ENCODE measurements at places on chromosomes 1 and 21.

- no peak for DNase-seq
These were observed 29.8 kb upstream of the NFIA start for GRCh38 chr1:61052395-61053225.

DNA sequence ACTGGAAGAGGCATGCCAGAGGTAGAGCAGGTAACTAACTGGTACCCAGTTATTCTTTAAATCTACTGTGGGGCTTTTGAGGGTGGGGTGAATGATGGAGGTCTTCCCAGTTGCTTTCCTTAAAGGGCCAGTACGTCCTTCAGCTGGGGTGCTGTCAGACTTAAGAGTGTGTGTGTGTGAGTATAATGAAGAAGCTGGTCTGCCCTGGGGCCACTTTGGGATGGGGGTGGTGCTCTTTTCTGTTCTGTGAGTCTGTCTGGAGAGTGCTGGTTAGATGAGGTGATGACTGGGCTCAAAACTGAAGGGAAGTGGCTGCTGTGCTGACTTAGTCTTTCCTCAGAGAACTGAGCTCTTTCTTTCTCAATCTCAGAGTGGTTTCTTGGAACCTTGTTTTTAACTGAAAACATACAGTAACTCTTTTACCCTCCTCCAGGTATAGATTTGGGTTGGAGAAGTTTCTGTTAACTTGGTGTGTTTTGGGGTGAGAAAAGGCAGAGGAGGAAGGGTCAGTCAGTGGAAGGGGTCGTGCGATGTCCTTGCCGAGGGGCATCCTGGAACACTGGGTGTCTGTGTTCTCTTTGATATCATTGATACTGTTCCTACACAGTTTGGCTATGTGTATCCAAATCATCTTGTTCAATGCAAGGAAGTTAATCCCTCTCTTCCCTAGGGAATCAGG lies 746 bp downstream of the MACF1 start:
- DNase-seq, result peak; percentile 75

GRCh38 chr1:119924948-119925898 lies 28.9 kb upstream of the ADAM30 start:
- DNase-seq, result no peak

- DNase-seq, result no peak
These were observed 1.0 kb downstream of the F11R start for GRCh38 chr1:161019751-161020495.

- DNase-seq, result no peak
These were observed 147.3 kb downstream of the CLIC6 start for GRCh38 chr21:34815831-34816705.

DNA sequence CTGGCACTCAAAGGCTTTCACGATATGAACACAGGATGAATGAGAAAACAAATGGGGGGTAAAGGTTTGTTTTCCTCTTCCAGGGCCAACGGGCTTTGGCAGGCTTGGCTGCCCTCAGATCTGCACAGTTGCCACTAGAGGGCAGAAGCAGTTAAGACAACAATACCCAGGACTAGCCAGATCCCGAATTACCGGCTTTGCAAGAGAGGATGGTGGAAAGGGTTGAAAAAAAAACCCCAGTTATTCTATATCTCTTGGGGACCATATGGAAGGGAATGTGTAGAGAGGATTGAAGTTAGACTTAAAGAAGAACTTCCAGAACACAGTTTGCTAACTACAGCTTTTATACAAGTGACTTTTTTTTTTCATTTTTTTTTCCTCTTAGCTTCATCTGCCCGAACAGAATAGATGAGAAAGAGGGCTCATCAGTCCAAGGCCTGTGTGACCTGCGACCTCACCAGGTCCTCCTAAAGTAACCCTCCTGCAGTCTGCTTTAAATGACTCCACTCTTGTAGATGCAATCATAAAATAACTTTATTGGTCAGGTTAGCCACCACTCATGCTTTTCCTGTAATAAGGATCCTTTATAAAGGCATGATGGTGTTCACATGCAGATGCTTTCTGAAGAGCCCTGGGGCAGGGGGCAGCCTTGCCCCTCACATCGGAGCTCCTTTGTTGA lies 10.7 kb downstream of the FMOD start:
- peak; percentile 78 for DNase-seq

DNA sequence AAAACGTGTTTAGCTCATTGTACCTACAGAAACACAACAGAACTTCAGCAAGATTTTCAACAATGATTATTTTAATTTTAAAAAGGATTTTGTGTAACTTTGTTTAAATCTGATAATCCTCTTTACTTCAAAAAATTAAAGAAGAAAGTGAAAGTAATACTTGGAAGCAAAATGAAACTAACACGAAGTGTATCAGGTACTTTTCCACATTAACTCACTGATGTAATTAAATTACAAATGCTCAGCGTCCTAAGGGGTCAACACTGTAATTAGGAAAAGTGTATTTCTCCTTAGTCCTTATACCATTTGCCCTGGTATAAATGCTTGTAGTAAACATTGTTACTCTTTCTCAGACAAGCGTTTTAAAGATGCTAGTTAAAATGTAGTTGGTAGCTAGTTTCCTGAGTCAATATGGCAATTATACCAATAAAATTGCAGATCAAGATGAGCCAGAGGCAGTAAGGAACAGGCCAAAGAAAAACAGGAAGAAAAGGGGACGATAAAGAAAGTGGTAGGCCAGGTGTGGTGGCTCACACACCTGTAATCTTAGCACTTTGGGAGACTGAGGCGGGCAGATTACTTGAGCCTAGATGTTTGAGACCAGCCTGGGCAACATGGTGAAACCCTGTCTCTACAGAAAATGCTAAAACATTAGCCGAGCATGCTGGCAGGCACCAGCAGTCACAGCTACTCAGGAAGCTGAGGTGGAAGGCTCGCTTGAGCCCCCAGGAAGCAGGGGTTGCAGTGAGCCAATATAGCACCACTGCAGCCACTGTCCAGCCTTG lies 553.0 kb downstream of the SMYD3 start:
- peak; percentile 21 for DNase-seq

- DNase-seq, result no peak
These were observed 18.7 kb upstream of the GOLT1A start for GRCh38 chr1:204232526-204232925.

DNA sequence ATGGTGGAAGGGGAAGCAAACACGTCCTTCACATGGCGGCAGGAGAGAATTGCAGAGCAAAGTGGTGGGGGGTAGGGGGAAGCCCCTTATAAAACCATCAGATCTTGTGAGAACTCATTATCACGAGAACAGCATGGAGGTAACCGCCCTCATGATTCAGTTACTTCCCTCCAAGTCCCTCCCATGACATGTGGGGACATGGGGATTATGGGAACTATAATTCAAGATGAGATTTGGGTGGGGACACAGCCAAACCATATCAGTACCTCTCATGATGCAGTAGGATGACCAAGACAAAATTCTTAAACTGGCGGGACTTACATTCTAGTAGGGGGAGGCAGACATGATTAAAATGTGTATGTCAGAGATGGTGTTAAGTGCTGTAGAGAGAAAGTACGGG lies 38.8 kb downstream of the WNT4 start:
- no peak for DNase-seq

DNA sequence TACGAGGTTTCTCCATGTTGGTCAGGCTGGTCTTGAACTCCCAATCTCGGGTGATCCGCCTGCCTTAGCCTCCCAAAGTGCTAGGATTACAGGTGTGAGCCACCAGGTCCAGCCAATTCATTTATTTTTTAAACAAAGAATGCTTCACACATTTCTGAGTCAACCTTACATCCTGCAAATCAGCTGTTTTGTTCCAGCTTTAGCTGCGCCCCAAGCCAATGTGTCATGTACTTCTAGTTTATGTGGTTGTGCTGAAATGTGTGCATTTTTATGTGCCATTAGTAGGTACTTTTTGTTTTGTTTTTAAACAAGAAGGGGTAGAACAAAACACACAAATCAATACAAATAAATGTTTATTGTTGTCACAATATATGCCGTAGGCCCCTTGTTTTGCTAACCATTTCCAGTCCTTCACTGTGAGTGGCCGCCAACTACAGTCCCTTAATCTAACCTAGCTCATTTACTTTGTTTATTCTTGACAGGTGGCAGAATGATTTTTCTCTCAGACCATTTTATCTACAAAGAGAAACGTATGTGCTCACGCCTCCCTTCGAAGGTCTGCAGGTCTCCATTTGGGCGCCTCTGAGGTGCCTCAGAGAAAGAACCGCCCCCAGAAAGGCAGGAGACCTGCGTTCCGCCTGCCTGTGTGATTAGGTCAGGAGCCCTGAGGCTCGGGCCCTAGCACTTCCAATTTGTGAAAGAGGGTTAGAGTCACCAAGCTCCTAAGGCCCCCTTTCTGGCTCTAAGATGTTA lies 2.8 kb upstream of the CASQ2 start:
- no peak for DNase-seq

- DNase-seq, result no peak
These were observed 144.7 kb downstream of the PCBP3 start for GRCh38 chr21:45788198-45788597.

DNA sequence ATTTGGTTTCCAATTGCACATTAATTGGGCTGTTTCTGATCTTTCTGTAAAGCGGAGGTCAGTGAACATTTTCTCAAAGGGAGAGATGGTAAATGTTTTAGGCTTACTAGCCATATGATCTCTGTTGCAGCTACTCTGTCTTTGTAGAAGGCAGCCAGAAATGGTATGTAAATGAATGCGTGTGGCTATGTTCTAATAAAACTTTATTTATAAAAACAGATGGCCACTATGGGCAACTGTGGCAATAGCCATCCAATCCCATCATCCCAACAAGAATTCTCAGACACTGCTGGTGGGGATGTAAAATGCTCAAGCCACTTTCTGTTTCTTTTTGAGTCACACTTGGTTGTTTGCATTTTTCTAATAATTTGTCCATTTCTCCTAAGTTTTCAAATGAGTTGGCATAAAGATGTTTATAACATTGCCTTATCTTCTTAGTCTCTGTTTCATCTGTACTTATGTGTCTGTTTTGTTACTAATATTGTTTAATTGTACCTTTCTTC lies 448.8 kb upstream of the VAMP3 start:
- DNase-seq, result no peak

DNA sequence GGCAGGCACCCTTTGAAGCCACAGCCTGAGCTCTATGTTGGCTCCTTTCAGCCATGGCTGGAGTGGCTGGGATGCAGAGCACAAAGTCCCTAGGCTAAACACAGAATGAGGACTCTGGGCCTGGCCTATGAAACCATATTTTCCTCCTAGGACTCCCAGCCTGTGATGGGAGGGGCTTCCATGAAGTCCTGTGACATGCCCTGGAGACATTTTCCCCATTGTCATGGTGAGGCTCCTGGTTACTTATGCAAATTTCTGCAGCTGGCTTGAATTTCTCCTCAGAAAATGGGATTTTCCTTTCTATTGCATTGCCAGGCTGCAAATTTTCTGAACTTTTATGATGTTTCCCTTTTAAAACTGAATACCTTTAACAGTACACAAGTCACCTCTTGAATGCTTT lies 61.3 kb downstream of the VCAM1 start:
- no peak for DNase-seq

- DNase-seq, result peak; percentile 69
These were observed 36.6 kb downstream of the RABIF start for GRCh38 chr1:202852163-202852904.

DNA sequence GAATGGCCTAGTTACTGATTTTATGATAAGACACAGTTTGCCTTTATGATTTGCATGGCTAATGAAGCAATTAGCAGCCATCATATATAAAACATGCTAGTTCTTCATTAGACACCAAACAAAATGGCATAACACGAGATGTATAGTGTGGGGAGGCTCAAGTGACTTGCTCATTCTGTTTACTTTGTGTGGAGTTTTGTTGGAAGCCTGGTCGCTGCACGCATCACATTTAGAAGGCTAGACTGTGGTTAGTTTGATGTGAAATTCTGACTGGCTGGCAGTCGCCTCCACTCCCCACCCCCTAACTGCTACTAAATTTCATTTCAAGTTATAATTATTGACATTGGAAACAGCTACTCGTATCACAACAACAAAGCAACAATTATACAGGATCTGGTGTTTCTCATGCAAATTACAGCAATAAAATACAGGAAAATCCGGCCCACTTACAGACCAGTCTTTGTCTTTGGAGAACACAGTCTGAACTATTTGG lies 356.1 kb downstream of the LMO4 start:
- DNase-seq, result peak; percentile 77

DNA sequence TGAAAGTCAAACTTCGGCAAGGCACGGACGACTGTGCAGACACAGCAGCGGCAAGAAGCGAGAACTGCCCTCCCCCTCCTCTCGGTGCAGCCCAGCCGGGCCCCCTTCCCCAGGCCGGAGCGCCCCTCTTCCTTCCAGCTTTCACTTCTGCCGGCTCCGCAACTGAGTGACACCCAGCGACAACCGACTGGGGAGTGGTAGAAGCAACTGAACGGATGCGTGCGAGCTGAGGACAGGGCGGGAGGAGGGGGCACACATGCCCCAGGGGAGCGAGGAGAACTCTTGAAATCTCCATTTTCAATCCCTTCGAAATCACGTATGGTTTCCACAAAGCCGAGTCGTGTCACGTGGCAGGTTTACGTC lies 146.6 kb downstream of the PGBD5 start:
- DNase-seq, result no peak

- peak; percentile 32 for DNase-seq
These were observed 40.3 kb upstream of the TLR5 start for GRCh38 chr1:223183268-223183862.

DNA sequence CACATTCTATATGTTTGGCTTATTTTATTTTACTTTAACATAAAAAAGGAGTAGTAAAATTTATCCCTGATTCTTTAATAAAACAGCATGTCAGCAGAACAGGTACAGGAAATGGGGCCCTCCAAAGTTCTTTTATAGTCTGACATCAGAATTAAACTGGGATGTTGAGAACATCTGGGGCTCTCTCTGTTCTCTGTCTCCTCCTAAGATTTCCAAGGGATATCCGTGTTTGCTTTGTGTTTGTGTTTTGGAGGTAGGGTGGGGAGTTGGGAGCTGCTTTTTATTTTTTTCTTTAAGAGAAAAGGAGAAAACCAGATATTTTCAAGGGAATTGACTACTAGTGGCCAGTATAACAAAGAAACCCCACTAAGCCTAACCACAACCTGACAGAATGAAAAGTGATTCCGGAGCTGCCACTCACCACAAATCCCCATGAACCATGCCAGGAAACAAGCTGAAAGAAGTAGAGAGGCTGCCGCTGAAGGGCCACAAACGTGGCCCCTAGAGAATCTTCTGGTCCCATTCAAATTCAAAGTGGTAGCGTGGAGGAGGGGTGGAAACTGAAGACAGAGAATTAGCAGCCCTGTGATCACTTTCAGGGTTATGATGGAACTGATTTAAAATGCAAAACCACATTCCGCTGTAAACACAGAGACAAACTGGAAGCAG lies 369.6 kb upstream of the ADGRL2 start:
- DNase-seq, result no peak

DNA sequence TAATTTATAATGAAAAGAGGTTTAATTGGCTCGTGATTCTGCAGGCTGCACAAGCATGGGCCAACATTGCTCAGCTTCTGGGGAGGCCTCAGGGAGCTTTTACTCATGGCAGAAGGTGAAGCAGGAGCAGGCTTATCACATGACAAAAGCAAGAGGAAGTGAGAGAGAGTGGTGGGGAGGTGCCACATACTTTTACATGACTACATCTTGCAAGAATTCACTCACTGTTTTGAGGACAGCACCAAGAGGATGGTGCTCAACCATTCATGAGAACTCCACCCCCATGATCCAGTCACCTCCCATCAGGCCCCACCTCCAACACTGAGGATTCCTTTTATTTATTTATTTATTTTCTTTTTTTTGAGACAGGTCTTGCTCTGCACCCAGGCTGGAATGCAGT lies 5.5 kb upstream of the PLEKHM2 start:
- DNase-seq, result peak; percentile 75

- DNase-seq, result no peak
These were observed 520 bp downstream of the TARS2 start for GRCh38 chr1:150487763-150488115.

All from Daoy (cell line).